ENCODE measurements at places on chromosomes 2 and 18.

DNA sequence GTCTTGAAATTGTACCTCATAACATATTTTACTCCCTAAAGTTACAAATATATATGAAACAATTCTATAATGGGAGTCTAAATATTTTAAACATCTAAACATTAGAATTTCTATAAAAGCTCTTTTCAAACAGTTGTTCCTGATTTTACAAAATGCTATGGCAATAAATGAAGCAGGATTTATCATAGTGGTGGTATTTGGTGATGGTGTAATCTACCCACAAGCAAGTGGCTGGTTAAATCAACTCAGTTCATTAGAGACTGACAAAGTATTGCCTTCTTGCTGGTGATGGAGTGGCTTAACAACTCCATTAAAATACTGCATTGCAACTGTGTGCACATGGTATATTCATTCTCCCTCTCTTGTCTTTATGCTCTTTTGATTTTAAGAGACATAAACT is 138.9 kb downstream of the PMAIP1 start:
- DNase-seq: no peak

GRCh38 chr2:160574468-160575140 is 81.0 kb upstream of the RBMS1 start:
- DNase-seq: no peak

GRCh38 chr2:61288070-61288841 is 126.3 kb downstream of the C2orf74 start:
- no peak for DNase-seq

DNA sequence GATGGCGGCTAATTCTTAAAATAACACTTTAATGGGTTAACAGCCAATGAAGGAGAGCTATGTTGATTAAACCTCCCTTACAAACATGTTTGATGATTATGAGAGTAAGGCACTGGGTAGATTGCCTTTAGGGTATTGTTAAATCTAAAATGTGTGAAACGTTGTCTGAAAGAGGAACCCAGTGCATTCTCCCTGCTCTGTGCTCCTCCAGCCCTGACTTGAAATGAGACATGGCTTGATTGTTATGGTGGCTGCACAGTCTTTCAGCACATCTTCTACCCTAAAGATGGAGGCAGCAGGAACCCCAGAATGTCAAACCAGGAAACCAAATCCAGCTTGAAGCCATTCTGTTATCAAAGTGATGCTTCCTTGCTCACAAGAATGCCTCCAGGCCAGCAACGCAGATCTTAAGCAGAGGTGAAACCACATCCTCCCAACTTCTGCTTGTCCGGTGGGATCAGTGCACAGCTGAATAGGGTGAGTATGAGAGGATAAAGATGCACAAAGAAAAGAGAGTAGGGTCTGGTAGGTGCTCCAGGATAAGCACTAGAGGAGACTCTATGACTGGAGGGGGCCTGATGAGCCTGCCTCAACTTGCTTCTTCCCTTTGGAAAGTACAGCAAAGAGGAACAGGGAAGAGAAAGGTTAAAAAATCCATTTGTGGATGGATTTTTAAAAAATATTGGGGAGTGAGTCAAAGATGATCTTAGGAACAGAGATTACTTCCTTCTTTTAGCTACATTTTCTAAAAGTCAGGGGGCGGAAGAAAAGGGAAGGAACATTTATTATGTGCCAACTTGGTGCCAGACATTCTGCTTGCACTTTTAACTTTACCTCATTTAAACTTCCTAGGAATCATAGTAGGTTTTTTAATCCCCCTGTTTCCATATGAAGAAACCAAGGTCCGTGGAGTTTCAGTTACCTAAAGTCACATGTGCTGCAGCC is 523.0 kb downstream of the TXNL1 start:
- DNase-seq: no peak

DNA sequence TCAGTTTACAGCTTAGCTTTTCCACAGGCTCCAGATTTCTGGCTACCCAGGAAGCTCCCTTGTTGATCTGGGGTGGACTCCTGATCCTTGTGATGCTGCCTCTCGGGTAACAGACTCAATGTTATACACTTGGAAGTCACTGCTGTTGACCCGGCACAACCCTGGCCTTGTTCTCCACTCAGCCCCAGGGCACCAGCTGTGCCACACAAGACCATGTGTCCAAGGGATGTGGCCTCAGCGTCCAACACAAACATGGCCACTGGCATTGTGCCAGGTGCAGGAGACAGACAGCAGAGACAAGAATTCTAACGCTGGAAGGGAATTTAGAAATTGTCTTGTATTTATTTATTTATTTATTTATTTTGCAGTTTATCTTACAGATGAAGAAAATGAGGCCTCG is 39.0 kb upstream of the PPP4R1 start:
- DNase-seq: no peak

DNA sequence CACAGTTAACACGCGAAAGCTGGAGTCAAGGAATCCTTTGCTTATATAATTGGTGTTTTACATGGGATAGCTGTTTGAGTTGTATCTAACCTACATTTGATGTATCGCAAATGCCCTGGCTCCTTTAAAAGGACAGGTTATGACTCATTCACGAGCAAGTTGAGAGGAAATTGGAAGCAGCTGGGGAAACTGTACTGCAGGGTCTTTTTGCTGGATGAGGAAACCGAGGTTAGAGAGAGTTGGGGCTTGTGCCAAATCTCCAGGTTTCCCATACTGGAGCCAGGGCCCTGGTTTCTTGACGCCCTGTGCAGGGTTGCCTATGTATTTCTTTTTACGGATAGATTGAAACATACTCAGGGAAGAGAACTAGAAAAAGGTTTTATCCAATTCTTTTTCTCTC is 60.0 kb upstream of the SPTBN1 start:
- no peak for DNase-seq

DNA sequence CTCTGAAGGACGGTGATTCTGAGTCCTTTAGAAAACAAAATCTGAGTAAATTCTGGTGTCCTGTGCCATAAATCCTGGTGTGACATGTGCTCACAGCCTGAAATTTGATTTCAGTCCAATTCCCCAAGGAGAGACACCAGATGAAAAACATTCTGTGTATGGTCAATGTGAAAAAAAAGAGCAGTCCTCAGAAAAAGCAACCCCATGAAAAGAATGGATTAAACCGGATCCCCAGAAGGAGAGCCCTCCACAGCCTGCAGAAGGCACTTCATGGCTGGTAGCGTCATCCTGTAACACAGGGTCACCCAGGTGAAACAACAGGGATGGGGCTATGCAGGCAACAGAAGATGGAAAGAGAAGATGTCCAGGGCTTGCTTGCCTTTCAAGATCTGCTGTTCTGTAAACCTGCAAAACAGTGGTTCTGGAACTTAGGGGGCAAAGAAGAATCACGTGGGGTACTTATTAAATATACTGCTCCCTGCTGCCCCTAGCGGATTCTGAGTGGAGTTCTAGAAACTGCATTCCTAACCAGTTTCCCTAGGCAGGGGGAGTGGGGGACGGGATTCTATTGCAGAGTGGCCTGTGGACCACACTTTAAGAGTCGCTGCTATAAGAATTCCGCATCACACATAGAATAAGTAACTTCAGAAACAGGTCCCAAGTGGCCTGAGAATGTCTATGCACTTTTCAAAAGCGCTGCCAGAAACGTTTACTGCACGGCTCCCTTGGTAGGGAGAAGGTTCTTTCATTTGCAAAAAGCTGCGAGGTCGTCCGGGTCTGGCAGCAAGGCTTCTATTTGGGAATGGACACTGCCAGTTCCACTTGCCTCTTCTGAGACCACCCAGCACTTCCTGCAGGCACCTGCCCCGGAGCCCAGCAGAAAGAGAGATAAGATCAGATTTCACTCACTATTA is 118.9 kb upstream of the ARL5A start:
- DNase-seq: peak; percentile 66

DNA sequence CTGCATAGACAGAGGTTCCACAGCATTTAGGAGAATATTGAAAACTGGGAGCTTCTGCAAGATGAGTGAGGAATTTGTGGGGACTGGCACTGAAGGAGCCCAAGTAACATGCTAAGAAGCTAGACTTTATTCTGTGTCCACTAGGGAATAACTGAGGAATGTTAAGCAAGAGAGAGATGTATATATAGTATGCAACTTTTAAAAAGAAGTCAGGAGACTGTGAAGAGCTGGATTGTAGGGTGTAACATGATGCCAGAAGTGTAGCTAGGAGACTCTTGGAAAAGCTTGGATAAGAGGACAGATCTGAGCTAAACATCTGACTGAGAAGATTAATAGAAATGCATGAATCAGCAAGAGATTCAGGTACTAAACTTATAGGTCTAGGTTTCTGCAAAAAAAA is 270.6 kb upstream of the MMADHC start:
- no peak for DNase-seq

GRCh38 chr2:64643838-64644457 is 9.8 kb downstream of the SERTAD2 start:
- no peak for DNase-seq

DNA sequence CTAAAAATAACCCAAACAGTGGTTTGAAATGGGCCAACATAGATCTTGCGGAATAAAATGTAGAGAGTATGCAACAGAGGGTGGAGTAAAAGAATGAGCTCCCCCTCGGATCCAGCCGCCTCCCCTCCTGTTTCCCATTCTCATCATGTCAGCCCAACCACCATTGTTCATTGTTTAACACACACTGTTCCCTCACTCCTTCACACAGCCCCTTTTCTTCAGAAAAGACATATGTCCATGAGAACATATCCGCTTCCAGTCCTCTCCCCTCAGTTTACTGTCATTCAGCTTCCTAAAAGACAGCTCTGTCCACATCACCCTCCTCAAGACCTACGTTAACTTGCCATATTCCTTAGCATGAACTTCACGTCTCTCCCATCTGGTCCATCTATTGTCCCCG is 62.9 kb upstream of the SERTAD2 start:
- DNase-seq: no peak

DNA sequence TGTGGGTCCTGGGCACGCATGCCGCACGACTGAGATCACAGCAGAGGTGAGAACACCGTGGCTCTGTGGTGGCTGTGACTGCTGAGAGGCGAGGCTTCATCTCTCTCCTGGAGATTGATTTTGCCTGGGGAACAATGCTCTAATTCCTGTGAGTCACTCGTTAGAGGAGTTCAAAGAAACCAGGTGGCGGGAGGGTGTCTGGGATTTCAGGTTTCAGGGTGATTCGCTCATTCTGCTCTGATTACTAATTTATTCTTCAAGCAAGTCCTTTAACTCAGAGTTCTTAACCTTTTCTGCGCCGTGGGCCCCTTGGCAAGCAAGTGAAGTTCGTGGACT is 56.3 kb downstream of the GLI2 start:
- DNase-seq: no peak

DNA sequence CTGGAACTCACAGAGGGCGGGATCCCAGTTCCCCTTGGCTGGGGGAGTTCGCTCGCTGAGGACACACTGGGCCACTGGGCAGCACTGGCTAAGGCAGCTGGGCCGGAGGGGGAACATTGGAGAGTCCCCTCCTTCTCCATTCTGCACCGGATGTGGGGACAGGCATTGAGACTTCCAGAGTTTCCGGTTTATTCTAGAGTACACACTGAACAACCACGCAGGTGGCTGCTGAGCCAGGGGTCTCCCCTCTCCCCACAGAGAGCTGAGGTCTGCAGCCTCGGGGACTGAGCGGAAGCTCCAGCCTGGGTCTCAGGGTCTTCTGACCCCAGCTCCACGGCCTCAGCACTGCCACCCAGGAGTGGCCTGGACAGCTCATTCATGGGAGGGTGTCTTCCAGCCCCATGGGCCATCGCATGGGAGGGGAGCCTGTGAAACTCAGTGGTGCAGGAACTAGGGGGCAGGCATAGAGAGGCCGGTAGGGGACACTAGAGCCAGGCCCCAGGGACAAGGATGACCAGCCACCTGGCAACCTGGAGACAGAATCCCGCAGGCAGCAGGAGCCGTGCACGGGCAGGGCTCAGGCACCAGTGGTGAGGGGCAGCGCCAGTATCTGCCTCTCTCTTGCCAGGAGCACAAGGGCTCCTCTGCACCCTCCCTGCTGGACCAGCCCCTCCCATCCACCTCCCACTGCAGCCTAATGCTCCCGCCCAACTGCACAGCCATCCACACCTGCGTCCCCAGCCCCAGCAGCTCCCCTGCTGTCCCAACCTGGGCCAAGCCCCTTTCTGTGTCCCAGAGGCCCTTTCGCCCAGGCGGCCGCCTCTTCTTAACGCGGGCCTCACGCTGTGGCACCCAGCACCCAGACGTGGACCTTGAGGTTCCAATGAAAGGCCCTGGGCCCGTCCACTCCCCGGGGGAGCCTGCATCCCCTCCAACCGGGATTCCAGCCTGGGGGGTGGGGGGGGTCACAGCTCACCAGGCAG is 45.1 kb upstream of the GPC1 start:
- DNase-seq: no peak

GRCh38 chr2:881204-881918 is 69.3 kb upstream of the SNTG2 start:
- no peak for DNase-seq

GRCh38 chr2:236393101-236393500 is 128.9 kb upstream of the ASB18 start:
- no peak for DNase-seq

DNA sequence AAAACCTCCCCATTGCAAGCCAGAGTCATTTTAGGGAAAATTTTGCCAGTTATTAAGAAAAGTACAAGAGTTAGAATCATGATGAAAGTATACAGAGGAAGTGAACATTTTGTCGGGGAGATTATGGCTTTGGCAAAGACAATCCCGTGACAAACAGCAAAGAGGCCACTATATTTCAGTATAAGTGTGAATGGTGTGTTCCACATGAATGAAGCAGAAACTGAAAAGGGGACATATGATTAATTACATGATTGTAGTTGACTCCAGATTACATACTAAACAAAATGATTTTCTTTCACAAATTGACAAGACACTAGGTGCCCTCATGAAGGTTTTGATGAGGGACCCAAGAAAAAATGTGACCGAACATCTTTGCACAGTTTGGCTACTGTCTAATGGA is 42.0 kb downstream of the SP140 start:
- no peak for DNase-seq

GRCh38 chr2:48197618-48198017 is 291.3 kb upstream of the FBXO11 start:
- DNase-seq: no peak

GRCh38 chr2:25042321-25043240 is 705 bp downstream of the EFR3B start:
- peak; percentile 34 for DNase-seq

DNA sequence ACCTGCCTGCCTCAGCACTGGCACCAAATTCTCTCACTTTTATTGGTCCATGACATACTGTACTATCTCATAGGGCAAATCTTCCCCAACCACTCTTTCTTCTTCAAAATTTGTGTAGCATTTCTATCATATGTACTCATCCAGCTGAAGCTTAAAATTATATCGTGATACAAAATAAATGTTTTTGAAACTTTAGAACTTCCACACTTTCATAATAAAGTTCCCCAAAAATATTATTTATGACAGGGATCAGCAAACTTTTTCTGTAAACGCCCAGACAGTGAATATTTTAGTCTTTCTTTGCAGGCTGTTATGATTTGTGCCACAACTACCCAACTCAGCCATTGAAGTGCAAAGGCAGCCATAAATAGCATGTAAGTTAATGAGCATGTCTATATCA is 76.2 kb upstream of the POU3F3 start:
- no peak for DNase-seq
